ENCODE measurements at places on chromosomes 12 and 14.

DNA sequence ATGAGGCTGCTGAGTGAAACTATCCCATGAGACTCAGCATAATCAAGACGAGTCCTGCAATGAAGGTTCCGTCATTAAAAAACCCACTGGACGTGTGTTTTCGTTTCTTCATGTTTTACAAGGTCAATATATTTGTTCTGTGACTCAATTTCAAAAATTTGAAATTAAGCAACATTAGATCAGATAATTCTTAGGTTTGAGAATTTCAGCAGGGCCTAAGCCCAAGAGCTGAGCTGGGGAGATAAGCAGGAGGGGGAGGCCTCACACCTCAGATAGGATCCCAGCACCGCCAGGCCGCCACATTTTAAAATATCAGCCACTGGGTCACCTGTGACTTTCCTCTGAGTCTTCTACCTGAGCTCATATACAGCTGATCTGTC is 13.3 kb downstream of the STX2 start:
- DNase-seq = no peak

GRCh38 chr12:116761499-116761898 is 23.4 kb downstream of the RNFT2 start:
- no peak for DNase-seq

DNA sequence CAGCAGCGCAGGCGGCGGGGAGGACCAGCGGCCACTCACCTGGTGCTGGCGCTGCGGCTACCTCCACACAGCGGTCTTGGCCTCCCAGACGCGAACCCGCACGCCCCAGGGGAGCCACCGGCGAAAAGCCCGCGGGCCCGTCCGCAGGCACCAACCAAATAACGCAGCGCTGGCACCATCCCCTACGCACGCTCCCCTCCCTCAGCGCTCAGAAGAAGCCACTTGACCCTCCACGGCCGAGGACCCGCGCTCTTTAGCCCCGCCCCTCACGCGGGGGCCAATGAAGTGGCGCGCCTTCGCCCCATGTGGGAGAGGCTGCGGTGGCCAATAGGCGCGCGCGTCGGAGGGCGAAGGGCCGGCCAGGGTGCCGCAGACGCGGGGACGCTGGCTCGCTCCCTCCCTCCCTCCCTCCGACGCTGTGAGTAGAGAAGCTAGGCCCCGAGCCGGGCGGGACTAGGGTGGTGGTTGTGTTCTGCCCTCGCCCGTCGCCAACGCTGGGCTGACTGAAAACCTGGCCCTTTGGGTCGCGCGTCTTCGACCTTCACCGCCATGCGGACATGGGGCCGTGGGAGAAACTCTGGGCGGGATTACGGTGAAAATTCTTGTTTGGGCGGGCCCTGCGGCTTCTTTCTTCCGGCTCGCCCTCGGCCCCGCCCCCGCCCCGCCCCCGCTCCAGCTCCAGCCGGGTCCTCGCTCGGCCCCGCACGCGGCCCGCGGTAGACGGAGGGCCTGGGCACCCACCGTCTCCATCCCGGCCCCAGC is at the start of the genes DMAC2L and L2HGDH:
Gene DMAC2L, plus strand, starts transcription at position 353 of the 762 bp plus-strand sequence. CDS start 9,164 bp downstream, outside the sequence.
Gene L2HGDH, minus strand, starts transcription at position 258 of the 762 bp plus-strand sequence. Its CDS starts 79 bp downstream, at position 179.
- peak; percentile 97 for DNase-seq

DNA sequence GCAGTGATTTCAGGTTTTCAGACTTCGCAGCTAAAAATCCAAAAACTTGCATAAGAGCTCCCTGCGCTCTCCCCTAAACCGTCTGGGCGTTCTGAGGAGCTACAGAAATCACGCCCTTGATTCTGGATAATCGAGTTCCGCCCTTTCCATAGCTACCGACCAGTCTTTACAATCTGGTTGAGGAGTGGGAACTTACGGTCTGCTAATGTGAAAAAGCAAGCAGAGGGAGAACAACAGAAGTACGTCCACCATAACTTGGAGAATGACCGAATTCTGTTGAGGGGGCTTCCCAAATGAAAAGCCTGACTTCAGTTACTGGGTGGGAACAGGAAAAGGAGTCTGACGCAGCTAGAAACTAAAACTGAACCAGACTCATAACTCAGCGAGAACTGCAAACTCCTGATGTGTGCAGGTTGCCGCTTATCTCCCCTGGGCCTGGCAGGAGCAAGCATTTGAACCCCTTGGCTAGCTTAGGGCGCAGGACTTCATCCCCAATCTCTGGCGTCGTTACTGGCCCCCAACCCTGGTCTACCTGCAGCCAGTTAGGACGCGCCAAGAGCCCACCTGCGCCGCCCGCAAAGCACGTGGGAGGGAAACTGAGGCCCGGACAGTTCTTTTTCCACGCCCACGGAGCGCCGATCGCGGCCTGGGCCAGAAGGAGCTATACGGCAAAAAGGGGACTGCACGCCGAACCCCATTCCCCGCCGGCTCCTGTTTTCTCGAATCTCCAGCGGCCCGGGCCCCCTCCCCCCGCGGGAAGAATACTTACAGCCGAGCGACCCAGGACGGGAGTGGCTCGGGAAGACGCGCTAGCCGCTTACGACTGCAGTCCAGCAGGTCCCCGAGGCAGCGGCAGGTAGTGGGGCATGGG is 838 bp downstream of the LRIG3 start:
- peak; percentile 55 for DNase-seq

DNA sequence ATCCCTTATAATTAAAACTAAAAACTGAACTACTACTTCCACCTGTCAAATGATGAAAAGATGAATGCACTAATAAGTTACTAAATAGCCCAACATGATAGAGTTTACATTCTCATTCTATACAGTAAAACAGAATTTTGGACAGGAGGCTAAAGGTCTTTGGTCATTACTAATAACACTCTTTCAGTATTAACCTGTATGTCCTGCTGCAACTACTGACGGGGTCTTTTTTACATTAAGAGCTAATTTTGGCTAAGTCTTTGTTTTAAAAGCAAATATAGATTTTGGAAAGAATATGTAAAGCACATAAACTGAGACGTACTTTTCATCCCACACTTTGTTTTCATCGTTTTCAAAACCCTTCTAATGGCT is 175.4 kb upstream of the CDKN3 start:
- DNase-seq = no peak

- DNase-seq = no peak
These were observed 52.5 kb downstream of the KANSL2 start for GRCh38 chr12:48629541-48629940.

DNA sequence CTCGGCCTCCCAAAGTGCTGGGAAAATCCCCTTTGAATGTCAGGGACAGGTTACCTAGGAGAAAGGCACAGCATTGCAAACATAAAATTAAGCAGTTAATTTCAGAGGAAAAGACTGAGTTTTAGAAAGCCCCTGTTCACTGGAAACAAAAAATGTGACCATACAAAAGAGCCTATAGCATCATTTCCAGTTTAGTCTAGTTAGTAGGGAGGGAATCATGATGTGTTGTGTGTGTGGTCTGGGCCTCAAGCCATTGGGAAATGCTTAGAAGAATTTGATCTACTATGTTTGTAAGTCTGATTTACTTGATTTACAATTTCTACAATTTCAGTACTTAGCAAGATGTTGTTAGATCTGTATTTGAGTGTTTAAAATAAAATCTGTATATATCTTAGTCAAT is 47.1 kb upstream of the RERG start:
- DNase-seq = no peak

GRCh38 chr12:105234197-105234596 is 1.8 kb downstream of the APPL2 start:
- DNase-seq = no peak

GRCh38 chr14:93734086-93734822 is 54.0 kb downstream of the PRIMA1 start:
- no peak for DNase-seq

- DNase-seq = no peak
These were observed 460.4 kb downstream of the DPF3 start for GRCh38 chr14:72433511-72433910.

- DNase-seq = no peak
These were observed 6.9 kb upstream of the IFI27 start for GRCh38 chr14:94103554-94104150.

DNA sequence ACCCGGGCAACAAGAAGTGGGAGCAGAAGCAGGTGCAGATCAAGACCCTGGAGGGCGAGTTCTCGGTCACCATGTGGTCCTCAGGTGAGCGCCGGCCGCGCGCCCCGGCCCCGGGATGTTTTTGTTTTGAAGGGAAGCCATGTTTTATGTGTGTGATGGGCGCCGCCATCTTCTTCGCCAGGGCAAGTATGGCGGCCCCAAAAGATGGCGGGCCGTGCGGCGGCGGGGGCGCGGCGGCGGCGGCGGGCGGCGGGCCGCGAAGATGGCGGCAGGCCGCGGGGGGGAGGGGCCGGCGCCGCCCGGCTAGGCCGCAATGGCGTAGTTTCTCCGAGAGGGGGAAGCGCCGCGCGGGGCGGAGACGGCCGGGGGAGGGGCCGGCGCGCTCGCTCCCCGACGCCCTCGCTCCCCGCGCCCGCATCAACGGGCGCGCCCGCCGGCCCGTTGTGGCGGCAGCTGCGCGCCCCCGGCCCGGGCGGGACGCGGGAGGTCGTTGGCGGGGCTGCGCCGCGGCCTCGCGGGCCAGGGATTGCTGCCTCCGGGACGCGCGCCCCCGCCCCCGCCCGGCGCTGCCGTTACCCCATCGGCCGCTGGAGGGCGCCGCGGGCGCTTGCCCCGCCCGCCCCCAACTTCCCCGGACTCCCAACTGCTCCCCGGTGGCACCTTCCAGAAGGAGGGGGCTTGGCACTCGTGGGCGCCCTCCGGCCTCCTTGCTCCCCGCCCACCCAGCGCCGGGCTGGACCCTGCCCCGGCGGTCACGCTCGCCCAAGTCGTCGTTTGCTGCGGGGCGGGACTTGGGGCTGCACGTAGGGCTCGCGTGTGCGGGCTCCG is 1.1 kb downstream of the YY1 start:
- peak; percentile 92 for DNase-seq

DNA sequence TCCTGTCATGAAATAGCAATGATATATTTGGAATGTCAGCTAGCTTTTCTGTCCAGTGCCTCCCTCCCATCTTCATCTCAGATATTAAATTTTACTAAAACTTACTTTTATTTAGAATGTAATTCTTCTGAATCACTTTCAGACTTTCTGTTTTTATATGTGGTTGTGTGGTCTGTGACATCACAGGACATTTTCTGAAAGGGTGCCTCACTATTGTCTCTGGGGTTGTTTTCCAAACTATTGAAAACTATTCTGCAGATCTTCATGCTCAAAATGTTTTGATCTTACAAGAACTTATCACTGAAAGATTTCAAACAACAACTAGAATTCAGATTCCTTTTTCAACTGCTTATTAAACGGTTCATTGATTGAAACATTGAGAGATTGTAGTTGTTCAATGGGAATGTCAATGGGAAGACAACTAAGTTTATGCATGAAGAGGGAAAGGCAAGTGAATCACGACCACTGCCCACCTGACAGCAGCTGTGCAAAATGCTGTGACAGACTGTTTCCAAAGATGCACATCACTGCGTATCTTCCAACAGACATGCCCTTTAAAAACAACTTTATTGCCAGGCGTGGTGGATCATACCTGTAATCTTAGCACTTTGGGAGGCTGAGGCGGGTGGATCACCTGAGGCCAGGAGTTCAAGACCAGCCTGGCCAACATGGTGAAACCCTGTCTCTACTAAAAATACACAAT is 51.3 kb downstream of the KLRG1 start:
- no peak for DNase-seq

DNA sequence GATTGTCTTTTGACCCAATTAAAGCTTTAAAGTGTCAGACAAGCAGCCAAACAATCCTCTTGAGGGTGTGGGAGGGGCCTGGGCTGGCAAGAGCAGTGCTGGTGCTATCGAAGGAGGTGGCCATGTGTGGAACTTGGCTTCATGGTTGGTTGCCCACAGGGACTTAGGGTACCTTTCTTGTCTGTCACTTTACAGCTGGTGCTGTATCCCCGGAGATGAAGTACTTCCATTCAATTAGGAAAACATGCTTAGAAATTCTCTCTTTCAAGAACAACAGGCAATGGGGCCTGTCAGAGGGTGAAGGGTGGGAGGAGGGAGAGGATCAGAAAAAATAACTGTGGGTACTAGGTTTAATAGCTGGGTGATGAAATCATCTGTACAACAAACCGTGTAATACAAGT is 86.5 kb downstream of the DAAM1 start:
- DNase-seq = no peak

- DNase-seq = no peak
These were observed 4.7 kb downstream of the FGD6 start for GRCh38 chr12:95212586-95212985.

DNA sequence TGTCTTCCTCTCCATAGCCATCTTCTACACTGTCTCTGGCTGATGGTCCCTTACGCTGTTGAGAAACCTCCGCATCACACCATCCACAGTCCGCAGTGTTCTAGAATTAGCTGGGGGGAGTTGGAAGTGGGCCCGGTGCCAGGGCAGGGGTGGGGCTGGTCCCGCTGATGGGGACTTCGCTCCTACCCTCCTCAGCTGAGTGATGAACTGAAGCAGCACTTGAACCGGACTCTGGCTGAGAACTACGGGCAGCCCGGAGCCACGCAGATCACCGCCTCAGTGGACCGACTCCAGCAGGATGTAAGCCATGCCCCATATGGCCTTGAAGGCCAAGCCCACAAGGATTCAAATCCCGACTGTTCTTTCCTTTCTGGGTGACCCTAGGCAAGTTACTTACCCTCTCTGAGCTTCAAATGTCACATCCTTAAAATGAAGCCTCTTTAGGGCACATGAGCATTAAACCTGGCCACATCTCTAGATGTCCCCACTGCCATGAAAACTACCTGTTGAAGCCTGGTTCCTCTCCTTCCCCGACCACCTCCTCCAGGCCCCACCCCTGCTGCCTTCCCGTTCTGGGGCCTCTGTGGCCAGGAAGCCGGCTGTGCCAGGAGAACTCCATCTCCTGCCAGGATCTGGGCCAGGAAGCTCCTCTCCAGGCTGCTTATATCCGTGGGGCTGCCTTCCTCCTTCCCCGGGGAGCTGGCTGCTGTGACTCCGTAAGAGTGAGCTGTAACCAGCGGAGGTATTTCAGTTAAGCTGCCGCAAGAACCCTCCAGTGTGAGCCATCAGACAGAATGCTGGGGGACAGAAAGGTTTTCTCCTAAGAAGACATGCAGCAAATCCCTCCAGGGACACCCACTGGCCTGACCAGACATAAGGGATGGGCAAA is 53.1 kb downstream of the TSPAN11 start:
- DNase-seq = no peak

GRCh38 chr12:112988224-112988623 is 9.9 kb downstream of the OAS2 start:
- no peak for DNase-seq

DNA sequence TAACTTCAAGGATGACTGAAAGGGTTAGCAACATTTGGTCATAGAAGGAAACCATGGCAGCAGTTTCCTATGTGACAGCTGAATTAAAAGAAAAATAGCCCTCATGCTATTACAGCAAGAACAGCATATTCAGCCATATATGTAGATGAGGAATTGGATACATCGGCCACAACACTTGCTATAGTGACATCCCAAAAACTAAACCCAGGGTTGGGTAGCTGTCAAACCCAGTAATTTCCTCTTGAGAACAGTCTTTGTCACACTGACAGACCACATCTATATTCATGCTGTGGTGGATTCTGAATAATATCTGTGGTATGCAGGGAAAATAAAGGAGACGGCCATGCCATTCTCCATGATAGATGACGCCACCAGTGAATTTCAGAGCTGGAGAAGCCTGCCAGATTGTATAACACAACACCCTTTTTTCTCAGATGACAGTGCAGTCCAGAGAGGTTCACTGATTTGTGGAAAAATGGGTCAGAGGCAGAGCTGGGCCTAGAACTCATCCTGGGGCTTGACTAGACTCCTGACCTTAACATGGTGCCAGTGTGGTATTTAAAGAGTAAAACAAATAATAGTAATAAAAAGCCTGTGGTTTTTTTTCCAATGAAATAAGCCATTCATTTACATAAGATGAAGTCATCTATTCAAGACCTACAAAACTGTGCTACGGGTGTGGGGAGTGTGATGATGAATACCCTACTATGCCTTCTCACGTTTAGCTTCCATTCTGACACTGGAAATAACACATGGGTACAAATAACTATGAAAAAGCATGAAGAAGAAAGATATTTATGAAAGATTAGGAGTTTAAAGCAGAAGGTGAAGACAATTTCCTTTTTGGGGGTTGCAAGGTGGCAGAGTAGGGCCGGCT is 32.3 kb downstream of the EFCAB11 start:
- DNase-seq = no peak

Measured in ecto neural progenitor cell (in vitro differentiated cells).